Stimulated activated CD8-positive, alpha-beta memory T cell treated with anti-CD3 and anti-CD28 coated beads, Interleukin-15, amount 100 ng/mL, for 1 hour (primary cell): ENCODE measurements at places on chromosomes 2 and 18.

- DNase-seq = no peak
These were observed 156.4 kb downstream of the CCBE1 start for GRCh38 chr18:59540780-59541179.

DNA sequence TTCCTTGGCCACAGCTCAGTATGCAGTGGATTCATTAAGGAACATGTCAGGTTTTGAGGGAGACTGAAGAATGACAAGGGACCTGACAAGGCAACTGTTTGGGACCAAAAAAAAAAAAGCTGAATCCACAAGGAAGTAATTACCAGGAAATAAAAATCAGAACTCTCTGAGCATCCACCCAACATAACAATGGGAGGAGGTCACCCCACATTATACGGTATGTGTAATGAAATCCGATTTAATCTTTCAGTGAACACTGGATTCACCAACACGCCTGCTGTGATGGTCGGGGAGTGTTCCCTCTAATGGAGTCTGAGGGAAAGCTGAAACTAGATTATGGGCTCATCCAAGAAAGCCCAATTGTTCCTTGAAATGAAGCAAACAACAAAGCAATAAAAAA, 329.3 kb downstream of the ETAA1 start:
- DNase-seq = no peak

GRCh38 chr2:29469961-29470360, 354.7 kb downstream of the CLIP4 start:
- DNase-seq = no peak

DNA sequence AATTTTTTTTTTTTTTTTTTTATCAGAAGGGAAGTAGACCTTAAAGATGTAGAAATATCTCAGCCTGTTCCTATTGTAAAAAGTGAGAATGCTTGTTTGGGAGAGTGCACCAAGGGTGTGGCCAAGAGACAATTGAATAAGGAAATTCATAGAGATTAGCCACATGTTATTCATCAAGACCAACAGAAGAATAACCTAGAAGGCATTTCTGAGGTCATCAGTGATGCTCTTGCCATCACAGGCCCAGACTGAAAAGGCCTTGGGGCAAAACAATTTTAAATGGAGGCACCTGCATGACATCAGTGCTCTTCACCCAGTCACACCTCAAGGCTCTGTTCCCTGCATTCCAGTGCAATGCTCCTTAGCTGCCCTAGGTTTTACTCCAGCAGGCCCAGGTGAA, 2043.3 kb upstream of the PIK3C3 start:
- no peak for DNase-seq

- no peak for DNase-seq
These were observed 82.5 kb upstream of the EPB41L3 start for GRCh38 chr18:5626130-5626880.

GRCh38 chr2:70686577-70687460, 81.2 kb downstream of the ADD2 start:
- DNase-seq = no peak

DNA sequence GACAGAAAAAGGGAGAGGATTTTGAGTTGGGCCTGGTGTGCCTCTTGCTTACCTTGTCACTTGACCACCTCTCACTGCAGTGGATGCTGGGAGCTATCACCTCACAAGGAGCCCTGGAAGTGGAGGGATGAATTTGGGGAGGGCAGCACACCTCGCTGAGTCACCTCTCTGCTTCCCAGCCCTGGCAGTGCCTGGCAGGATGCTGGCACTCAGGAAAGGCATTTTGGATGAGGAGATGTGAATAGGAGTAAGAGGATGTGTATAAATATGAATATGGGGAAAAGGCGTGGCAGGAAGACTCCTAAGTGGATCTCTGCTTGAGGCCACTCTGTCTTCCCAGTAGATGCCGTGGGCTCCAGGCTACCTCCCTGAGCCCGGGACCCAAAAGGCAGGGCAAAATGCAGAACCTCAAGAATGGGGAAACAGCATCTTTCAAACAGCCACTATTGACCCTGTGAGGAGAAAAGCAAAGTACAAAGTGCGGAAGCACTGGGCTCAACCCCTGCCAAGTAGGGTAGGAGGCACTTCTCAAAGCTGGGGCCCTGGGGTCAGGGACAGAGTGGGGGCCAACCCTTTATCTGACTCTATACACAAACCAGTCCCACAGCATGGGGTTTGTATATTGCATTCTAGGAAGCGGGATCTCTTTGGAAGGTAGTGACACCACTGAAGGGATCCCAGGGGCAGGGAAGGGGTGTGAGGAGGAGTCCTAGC, 164.5 kb upstream of the GLI2 start:
- DNase-seq = no peak

DNA sequence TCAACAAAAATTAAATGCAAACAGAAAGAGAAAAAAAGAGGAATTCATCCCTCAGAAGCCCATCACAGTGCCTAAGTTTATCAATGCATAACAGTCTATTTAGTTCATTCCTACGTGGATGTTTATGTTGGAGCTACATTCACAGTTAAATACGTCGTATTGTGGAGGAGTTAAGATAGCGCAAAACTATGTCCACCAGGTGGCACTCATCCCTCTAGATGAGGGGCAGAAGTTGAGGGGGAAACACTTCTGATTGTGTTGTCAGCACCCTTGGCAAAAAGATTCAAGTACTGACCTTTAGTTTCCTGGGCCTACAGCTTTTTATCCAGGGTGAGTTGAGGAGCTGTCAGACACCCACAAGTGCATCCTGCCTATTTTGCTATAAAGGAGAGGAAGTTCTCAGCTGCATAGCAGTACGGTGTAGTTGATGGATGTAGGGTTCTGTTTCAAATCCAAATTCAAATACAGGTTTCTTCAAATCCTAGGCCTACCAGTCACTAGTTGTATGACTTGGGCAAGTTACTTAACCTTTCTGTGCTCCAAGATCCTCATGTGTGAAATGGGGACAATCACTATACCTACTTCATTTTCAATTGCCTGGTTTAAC, 26.8 kb upstream of the MYO1B start:
- peak; percentile 19 for DNase-seq

GRCh38 chr18:73927496-73927895, 220.1 kb downstream of the FBXO15 start:
- DNase-seq = no peak

GRCh38 chr2:166106431-166107015, 21.3 kb downstream of the SCN1A start:
- DNase-seq = no peak

DNA sequence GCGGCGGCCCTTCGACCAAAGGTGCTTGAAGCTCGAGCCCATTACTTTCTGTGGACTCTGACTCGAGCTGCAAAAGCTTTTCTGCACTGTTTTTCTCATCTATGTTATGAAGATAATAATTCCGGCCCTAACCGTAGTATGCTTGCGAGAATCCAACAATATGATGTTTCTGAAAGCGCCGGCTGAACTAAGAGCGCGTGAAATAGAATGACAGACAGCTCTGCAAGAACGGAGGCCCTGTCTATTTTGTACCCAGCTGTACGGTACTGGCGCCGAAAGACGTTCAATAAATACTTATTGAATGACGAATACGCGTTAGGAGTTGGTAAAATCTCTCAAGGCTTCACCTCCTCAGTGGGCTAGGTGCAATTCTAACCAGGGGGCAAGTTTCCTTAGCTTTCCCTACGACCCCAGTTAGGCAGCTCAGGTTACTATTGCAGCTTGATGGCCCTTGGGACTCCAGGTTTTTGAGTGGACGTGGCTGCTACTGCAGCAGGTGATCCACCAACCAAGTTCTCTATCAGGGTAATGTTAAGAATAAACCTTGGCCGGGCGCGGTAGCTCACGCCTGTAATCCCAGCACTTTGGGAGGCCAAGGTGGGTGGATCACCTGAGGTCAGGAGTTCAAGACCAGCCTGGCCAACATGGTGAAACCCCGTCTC, 570 bp downstream of the SCRN3 start:
- no peak for DNase-seq

- no peak for DNase-seq
These were observed 15.8 kb downstream of the TRAF3IP1 start for GRCh38 chr2:238336151-238336550.

- DNase-seq = no peak
These were observed 146.2 kb downstream of the RPIA start for GRCh38 chr2:88837511-88838160.

DNA sequence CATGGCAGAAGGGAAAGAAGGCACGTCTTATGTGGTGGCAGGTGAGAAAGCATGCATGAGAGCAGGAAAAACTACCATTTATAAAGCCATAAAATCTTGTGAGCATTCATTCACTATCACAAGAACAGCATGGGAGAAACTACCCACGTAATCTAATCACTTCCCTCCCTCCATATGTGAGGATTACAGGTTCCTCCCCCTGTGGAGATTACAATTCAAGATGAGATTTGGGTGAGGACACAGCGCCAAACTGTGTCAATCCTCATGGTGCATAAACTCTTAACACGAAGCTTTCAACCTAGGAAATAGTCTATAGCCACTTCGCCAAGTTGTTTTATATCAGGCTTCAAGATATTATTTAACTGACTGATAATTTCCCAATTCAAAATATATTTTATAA, 595.5 kb downstream of the FBXO15 start:
- DNase-seq = no peak

- DNase-seq = no peak
These were observed 72.4 kb downstream of the ID2 start for GRCh38 chr2:8754106-8754776.

- DNase-seq = no peak
These were observed 182.7 kb downstream of the UXS1 start for GRCh38 chr2:106011380-106011779.

GRCh38 chr18:78510091-78510490, 469.5 kb upstream of the SALL3 start:
- no peak for DNase-seq

- DNase-seq = no peak
These were observed 509.7 kb downstream of the TDRD15 start for GRCh38 chr2:21633466-21633865.

DNA sequence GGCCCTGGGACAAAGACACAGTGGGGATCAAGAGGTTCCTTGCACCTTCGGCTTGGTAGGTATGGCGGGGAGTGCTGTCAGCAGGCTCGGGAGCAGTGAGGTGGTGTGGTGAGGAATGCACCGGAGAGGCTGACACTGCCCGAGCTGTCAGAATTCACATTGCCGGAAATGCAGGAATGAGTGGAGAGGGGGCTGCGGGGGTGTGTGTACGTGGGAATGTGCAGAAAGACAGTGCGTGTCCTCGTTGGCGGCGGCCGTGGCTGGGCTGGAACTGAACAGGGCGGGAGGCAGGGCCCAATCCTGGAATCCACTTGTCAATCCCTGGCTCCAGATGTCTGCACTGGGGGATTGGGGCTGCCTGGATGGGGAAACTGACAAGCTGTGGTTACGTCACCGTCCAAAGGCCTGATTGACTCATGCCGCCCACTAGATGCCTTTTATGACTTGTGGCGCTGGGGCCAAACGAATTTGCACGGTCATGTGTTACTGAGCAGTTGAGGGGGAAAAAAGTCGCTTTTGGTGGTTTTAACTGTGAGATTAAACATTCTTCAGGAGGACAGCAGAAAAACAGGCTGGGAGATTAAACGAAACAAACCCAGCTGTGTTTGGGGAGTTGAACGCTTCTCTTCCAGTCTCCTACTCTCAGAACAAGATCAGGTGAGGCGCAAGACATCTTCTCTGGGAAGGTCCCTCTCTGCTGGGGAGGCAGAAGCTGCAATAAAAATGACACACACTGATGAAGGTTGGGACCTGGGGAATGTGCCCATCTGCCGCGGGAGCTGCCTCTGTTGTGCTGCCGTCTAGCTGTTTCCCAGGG, 189.4 kb upstream of the GLI2 start:
- DNase-seq = no peak

DNA sequence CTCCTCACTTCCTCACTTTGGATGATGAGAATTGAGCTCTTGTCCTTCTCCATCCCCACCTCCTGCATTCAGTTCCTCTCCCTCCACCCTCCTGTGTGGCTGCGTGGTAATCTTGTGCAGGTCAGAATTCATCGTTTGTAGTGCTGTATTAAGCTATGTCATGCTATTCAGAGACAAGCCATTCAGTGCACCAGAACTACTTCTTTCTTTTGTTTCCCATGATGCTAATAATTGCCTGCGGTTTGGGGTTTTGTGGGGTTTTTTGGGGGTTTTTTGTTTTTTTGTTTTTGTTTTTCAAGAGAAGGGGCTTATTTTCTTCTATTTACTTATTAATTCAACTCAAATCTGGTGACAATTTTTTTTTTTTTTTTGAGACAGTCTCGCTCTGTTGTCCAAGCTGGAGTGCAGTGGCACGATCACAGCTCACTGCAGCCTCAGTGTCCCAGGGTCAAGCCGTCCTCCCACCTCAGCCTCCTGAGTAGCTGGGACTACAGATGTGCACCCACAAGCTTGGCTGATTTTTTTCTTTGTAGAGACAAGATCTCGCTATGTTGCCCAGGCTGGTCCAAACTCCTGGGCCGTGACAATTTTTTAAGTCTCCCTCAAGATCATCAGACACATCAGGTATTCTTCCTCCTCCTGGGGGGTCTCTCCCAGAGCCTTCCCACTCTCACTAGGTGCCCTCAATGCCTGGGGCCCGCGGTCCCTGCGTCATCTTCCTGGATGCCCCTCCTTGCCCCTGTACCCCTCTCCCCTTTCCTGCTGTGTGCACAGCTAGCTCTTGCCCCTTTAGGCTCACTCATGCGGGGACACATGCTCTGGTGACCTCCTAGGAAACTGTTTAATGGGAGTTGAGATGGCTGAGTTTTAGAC, 37.8 kb downstream of the MAL start:
- DNase-seq = no peak

DNA sequence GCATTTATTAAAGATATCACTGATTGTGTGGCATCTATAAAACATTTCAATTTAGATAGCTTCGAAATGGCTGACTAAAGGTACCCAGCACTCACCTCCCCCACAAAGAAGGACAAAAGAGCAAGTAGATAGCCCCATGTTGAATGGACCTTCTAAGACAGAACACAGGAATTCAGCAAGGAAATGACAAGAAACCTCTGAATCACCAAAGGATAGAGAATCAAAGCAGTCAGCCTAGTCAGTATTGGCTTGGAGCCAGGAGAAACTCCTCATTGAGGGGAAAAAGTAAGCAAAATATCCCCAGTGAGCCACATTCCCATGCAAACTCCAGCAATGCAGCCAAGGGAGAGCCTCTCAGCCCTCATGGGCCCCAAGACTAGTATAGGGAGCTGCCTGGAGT, 113.7 kb downstream of the BARD1 start:
- DNase-seq = no peak

GRCh38 chr2:226891780-226892590, 56.1 kb downstream of the RHBDD1 start:
- no peak for DNase-seq

GRCh38 chr2:148560496-148560895, 84.1 kb upstream of the EPC2 start:
- no peak for DNase-seq

DNA sequence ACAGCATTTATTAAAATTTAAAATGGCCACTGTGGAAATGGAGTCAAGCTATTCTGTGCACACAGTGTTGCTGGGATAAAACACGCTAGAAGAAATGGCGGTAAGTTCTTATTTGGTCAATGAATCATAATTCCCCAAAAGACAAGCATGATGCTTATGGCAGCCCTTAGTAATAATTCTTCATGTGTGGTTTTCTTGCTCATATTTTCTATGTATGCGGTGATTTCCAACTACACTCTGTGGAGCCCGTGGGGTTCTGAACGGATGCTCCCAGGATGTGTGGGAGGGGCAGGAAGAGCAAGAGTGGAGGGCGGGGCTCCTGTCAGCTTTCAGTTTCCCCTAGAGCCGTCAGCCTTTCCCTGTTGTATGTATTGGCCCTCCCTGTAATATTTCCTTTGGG, 91.7 kb upstream of the RMDN2 start:
- no peak for DNase-seq
